MM.1S (cell line): ENCODE measurements at places on chromosomes 6 and 20.

DNA sequence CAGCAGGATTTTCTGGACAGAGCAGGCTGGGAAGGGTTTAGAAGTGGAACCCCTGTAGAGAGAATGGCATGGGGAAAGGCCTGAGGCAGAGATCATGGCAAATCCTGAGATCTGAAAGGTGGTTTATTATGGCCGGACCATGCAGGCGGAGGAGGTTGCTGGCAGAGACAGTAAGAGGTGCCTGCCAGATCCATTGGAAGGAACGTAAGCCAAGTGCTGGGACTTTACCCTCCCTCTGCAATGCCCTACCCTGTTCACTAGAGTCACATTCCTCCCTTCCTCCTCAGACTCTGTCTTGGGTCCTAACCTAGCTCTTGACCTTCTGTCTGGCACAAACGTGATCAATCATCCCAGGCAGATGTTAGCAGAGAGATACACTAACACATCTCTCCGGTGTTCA, 66.4 kb upstream of the SLC22A23 start:
- DNase-seq = no peak

- peak; percentile 28 for DNase-seq
Measured at GRCh38 chr20:54665812-54666211, 190.4 kb downstream of the DOK5 start.

GRCh38 chr6:169159331-169159730, 94.3 kb downstream of the THBS2 start:
- DNase-seq = no peak

DNA sequence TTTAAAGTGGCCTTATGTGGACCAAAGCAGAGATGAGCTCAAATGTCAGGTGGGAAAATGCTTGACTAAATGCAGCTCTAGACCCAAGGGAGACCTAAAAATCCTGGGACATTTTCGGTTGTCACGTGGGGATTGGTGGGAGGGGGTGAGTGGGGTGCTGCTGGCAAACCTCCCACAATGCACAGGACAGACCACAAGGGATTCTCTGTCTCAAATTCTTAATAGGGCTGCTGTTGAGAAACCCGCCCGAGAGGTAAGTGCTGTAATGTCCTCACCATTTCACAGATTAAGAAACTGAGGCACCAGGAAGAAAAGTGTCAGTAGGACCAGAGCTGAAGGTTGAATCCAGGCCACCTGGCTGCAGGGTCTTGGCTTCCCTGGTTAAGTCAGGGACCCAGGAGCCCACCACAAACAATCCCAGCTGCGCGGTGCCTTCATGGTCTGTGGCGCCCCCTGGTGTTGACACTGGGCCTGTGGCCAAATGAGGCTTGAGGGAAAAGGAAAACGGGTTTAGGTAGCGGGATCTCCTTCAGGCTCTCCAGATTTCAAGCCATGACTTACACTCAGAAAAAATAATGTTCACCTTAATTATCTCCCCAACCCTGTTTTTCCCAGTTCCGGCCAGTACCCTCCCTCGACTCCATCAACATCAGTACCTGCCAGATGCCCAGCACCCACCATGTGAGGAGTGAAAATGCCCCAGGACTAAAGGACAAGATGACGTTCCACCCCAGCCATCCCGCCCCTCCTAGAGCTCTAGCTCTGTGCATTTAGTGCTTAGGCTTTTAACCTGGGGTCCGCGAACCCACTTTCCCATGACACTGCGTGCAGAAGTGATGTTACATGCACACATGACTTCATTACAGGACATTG, 7.2 kb downstream of the HLA-G start:
- DNase-seq = no peak

DNA sequence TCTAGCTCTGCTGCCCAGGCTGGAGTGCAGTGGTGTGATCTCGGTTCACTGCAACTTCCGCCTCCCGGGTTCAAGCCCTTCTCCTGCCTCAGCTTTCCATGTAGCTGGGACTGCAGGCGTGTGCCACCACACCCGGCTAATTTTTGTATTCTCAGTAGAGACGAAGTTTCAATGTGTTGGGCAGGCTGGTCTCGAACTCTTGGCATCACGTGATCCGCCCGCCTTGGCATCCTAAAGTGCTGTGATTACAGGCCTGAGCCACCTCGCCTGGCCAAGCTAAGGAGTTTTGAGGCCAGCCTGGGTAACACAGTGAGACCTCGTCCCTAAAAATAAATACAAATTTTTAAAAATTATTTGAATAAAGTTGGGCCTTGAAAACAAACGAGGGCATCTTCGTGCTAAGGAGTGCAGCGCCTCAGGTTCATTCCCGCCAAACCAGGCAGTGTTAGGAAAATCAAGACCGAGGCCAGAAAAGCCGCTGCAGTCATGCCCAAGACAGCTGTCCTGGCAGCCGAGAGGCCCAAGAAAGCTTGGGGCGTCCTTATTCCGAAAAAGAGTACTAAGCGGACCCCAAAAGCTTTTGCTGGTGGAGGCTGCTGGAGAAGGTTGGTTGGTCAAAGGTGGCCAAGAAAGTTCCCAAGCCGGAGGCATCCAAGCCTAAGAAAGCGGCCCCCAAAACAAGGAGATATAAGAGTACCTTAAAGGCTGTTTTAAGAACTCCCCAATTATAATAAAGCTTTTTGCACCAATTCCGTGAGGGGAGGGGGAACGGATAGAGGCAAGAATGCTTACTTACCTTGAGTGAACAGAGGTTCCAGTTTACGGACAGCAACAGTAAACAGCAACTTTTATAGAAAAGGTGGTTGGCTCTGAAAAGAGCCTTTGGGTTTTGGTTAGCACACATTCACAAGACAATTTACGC, 109.0 kb downstream of the HFE start:
- DNase-seq = peak; percentile 77

DNA sequence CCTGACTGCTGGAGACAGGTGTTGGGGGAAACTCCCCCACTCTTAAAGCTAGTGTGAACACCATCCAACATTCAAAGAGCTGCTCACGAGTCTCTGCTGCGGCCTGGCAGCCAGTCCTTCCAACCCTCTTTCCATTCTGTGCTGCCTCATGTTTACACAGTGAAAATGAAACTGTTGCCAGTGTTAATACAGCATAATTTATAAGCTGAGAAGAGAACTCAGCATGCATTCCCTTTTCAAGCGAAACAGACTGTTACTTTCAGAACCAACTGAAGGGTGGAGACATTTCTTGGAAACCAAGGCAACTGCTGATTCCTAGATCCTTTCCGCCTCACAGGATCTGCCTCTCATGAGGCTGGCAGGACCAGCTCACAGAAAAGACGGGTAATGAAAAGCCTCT, 533.8 kb upstream of the ID4 start:
- DNase-seq = peak; percentile 46
